ENCODE measurements at places on chromosomes 5 and 9.

DNA sequence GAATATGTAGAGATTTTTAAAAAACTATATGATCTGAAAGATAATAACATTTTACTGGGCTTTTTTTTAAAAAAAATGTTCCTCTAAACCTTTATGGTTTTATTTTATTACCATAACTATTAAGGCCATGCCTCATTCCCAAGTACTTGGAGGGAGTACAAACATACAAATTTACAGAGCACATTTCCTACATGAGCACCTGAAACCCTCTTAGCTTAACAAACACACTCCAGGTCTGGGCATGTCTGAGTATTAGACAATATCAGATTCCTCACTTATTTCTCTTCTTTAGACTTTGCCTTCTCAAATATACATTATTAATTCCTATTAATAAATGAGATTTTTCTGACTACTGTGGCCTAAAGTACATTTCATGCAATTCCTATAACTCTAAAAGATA, 319.2 kb downstream of the SLCO4C1 start:
- peak; percentile 21 for DNase-seq

- no peak for DNase-seq
Observed at GRCh38 chr5:167966979-167967378, 324.5 kb upstream of the WWC1 start.

DNA sequence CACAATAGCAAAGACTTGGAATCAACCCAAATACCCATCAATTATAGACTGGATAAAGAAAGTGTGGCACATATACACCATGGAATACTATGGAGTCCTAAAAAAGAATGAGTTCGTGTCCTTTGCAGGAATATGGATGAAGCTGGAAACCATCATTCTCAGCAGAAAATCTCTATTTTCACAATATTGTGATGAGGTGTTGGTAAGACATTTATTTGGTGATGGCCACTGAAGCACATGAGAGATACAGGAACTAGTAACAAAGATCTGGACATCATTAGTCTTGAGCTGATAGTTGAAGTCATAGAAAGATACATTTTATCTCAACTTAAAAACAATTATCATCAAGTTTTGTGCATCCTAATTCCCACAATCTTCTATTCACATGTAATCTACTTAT, 70.6 kb downstream of the RAB3C start:
- DNase-seq, result no peak

DNA sequence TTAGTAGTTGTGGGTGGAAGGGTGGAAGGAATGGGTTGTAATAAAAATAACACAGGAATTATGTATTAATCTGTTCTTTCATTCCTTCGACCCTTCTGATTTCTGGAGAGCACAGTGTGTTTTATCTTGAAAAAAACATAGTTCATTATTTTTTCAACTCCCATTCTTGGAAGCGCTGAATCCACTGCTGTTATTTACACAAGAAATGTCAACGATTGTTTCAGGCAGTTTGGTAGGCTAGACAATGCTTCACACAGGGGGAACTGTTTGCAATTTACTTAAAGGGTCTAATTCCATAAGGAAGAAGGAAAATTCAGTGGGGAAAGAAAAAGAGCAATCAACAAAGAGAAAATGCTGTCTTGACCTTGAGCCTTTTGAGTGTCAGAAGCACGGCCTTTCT, 142.9 kb downstream of the TLE1 start:
- DNase-seq, result no peak

- DNase-seq, result no peak
Observed at GRCh38 chr5:102743900-102744299, 11.2 kb upstream of the PAM start.

DNA sequence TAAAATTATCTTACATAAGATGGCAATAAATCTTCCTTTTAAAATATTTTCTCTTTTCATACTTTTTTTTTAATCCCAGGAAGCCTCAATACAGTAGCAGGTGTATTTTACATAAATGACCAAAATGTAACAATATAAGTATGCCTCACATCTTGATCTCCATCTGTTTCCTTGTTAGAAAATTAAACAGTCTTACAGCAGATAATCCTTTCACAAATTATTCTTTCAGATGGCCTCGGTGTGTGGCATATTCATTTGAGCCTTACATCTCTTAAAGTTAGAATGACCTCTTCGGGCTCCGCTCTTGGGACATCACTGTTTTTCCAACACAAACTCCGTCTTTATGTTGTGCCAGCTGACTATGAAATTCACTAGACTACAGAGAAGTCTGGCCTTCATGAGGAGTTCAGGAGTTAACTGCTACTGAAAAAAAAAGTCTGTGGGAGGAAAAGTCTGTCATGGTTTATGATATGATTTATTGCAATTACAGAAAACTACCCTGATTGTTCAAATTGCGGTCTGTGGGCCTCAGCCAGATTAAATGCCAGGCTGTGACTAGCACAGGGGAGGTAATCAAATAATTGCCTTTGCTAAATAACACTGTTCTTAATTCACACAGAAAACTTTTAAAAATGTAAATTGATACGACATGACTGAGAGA, 292.9 kb upstream of the PUM3 start:
- no peak for DNase-seq
